ENCODE measurements at places on chromosomes 13 and 19. TPM values are rescaled to one million over a fixed set of nuclear protein-coding genes. Genes with fewer than 3 reads are reported as not detected.

DNA sequence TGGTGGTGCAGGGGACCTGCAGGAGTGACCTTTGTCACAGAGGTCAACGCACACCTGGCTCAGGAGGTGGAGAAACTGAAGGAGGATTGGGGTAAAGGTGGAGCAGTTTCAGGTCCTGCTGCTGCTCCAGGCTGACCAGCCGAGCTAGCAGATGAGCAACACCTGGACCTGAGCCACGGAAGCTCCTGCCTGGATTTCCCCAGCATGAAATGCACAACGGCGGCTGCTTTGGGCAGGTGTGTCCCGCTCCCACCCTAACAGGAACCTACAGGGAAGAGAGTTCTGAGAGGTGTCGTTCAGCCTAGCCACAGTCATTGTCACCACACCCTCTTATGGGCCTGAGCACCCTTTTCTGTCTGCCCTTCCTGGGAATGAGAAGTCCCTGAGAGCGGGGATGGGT lies 15.7 kb upstream of the CD177 start:
- DNase-seq, result no peak

GRCh38 chr19:13788991-13789390 lies 6.3 kb upstream of the ZSWIM4 start:
- peak; percentile 93 for DNase-seq

N4BP2L1 gene
- polyA plus RNA-seq, result 2.7 TPM

DNA sequence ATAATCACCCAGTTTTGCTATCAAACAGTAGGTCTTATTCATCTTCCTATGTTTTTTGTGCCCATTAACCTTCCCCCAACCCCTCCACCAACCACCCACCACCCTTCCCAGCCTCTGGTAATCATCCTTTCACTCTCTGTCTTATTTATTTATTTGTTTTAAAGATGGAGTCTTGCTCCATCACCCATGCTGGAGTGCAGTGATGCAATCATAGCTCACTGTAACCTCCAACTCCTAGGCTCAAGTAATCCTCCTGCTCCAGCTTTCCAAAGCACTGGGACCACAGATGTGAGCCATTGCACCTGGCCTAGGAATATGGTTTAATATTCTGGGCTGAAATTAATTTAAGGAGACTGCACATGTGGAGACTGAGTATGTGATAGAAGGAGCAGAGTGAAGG lies 527.0 kb downstream of the GPC6 start:
- peak; percentile 28 for DNase-seq

RNF17 gene
- not detected for polyA plus RNA-seq

SIPA1L3 gene
- 3.7 TPM for polyA plus RNA-seq

ZNF571 gene
- polyA plus RNA-seq, result 1.9 TPM

LSR gene
- 0.31 TPM for polyA plus RNA-seq

DNA sequence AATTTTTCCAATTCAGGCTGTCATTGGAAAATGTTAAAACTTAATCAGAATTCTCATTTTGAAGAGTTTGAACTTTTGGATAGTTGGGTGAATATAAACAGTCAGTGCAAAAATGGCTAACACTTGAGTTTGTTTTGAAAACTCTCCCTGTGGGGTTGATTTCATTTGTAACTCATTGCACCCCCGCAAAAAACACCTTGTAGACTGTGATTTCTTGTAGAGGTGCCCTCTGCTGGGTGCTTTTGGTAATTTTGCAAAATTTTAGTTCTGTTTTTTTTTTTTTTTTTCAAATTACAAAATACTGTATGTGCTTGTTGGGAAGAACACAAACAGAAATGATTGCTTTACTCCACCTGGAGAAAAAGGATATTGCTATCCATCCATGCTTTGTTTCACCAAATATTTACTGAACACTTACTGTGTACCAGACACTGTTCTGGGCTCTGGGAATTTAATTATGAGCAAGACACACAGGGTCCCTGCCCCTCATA lies 28.2 kb upstream of the GPI start:
- DNase-seq, result no peak

- DNase-seq, result no peak
Measured at GRCh38 chr13:20518660-20519100, 7.0 kb downstream of the CRYL1 start.

- DNase-seq, result no peak
Measured at GRCh38 chr19:50713556-50714236, 5.9 kb downstream of the SHANK1 start.

KLK2 gene
- polyA plus RNA-seq, result not detected

- no peak for DNase-seq
Measured at GRCh38 chr13:52112591-52112990, 16.3 kb downstream of the NEK5 start.

KL gene
- polyA plus RNA-seq, result 0.03 TPM

MBD3L2 gene
- polyA plus RNA-seq, result not detected

KPNA3 gene
- polyA plus RNA-seq, result 73.8 TPM

ZNF677 gene
- polyA plus RNA-seq, result 26.0 TPM

TJP3 gene
- not detected for polyA plus RNA-seq

URAD gene
- not detected for polyA plus RNA-seq

DNA sequence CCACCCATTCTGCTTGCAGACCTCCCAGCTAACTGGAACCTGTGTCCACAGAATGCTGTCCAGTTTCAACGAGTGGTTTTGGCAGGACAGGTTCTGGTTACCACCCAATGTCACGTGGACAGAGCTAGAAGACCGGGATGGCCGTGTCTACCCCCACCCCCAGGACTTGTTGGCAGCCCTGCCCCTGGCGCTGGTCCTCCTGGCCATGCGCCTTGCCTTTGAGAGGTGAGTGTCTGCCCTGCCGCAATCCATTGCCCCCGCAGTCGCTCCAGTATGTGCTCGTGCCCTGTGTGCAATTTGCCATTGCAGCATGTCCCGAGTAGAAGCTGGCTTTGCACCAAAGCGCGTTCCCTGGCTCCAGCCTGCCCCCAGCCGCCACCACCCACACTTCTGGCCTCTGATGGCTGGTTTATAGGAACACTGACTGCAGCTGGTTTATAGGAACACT lies 41.9 kb downstream of the CERS4 start:
- peak; percentile 47 for DNase-seq

DNA sequence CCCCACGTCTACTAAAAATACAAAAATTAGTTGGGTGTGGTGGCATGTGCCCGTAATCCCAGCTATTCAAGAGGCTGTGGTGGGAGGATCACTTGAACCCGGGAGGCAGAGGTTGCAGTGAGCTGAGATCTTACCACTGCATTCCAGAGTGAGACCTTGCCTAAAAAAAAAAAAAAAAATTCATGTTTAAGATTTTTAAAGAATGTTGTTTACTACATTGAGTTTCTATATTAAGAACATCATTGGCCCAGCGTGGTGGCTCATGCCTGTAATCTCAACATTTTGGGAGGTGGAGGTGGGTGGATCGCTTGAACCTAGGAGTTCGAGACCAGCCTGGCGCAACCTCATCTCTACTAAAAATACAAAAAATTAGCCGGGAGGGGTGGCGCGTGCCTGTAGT lies 31.9 kb upstream of the FLT1 start:
- DNase-seq, result no peak

GRCh38 chr19:4445963-4446703 lies 11.5 kb downstream of the UBXN6 start:
- DNase-seq, result no peak

HPN gene
- polyA plus RNA-seq, result not detected

- no peak for DNase-seq
Measured at GRCh38 chr13:45545686-45546409, 69.7 kb downstream of the ERICH6B start.

FSTL3 gene
- 18.6 TPM for polyA plus RNA-seq

- no peak for DNase-seq
Measured at GRCh38 chr13:110772091-110772984, 58.8 kb downstream of the ING1 start.

- DNase-seq, result peak; percentile 20
Measured at GRCh38 chr19:1503089-1503924, 9.5 kb downstream of the ADAMTSL5 start.

- no peak for DNase-seq
Measured at GRCh38 chr13:40863723-40864122, 74.3 kb downstream of the SLC25A15 start.

Data from fibroblast of lung (primary cell).